ENCODE measurements at places on chromosomes 3 and 15.

GRCh38 chr3:71372241-71372768 lies 211.2 kb downstream of the FOXP1 start:
- no peak for ATAC-seq

- ATAC-seq = peak; percentile 86
Observed at GRCh38 chr3:65625305-65625704, 413.4 kb downstream of the MAGI1 start.

DNA sequence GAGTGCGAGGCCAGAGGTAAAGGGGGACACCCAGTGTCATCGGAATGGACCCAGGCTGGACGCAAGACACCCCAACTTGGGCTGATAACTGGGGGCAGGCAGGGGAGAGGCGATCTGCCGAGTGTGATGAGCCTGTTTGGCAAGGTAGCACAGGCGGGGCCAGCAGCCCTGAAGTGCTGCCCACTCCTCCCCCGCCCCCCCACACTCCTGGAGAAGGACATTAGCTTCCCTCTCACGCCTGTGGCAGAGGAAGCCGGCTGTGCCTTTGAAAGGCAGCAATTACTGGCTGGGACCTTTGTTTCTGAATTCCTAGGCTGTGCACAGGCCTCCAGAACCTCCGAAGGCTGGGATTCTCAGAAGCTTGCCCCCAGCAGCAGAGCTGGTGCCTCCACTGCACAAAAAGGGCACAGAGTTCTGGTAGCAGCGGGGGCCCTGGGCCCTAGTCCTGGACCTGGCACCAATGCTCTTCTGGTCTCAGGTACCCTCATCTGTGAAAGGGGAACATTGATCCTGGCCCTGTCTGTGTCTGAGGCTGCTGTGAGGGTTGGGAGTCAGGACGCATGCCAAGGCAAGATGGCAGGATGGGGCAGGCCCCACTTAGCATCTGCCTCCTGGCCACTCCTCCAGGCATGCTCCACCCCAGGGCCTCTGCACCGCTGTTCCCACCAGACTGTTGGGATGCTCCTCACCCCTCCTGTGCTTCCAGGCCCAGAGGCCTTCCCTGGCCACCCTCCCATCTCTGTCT lies 28.6 kb downstream of the IQSEC1 start:
- ATAC-seq = no peak

DNA sequence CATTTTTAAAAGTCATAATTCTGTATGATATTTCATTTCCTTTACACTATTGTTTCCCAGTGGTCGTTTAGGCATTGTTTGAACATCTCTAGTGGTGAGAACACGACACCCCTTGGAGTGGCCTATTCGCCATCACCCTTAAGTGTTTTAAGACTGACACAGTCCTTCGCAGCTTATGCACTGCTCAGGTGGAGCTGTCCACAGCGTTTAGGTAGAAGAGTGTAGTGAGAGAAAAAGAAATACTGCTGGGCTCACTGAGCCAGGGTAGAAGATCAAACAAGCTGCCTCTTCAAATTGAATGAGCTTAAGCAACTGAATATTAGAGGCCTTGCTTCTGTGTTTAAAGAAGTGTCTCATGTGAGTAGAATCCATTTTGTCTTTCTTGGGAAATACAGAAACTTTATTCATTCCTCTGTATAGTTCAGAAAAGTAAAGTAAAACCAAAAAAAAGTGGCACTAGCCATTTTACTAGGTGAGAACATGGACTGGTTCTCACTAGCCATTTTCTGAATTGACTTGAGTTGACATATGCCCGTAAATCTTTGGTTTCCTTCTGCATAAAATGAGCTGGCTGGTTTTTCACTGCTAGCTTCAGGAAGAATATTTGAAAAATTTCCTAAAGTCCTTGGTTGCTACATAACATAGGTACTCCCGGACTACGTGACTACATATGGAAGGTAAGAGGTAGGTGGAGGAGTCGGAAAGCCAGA lies 155.9 kb downstream of the P3H2 start:
- no peak for ATAC-seq

GRCh38 chr3:56879436-56880215 lies 77.9 kb upstream of the ARHGEF3 start:
- ATAC-seq = no peak

DNA sequence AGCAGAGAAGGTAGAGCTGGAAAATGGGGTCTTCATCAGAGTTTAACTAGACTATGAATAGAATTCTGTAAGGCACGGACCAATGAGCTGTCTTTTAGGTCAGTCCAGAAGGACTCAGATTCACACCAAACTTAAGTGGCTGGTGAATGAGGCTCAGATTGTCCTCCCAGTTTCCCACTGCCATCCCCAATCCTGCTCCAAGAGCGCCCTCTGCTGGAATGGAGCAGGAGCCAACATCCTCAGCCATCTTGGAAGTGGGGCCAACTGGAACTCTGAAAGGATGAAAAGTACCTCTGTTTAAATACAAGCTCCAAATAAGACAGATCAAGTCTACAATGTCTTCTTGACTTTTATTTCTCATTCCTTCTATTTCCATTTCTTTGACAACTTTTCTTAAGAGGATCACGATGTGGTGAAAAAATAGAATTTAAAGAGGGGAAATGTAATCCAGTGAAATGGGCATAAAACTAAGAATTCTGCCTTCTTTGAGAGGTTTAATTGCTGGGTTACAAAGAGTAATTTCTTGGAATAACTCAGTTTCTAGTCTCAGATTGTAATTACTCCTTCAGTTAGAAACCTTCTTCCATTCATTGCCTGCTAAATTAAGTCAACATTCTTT lies 217.1 kb upstream of the TPRG1 start:
- peak; percentile 78 for ATAC-seq

DNA sequence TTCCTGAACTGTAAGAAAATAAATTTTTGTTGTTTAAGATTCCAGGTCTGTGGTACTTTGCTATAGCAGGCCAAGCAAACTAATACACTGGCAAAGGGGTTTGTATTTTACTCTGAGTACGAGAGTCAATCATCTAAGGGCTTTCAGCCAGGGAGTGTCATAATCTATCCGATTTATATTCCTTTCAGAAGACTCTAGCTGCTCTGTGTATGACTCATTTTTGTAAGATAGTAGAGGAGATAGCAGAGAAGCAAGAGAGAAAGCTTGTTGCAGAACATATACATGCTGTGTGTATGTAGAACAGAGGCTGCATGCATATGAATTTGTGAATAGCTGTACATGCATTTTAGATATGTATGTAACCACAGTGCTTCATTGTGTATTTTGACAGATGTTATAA lies 577.9 kb upstream of the EPHA6 start:
- ATAC-seq = no peak
